ENCODE measurements at places on chromosomes 13 and 19. TPM values are rescaled to one million over a fixed set of nuclear protein-coding genes. Genes with fewer than 3 reads are reported as not detected.

The ARRDC5 gene
- 0.41 TPM for total RNA-seq

The APBA3 gene
- total RNA-seq = 45.2 TPM

The HPN gene
- 62.8 TPM for total RNA-seq

The CDK8 gene
- 13.1 TPM for total RNA-seq

The LMTK3 gene
- total RNA-seq = 1.9 TPM

The LGALS4 gene
- total RNA-seq = 0.53 TPM

The PTH2 gene
- not detected for total RNA-seq

The RFPL4AL1 gene
- total RNA-seq = 0.41 TPM

The SLC5A5 gene
- not detected for total RNA-seq

The C19orf12 gene
- 21.0 TPM for total RNA-seq

The POGLUT2 gene
- total RNA-seq = 25.0 TPM

The NANOS3 gene
- total RNA-seq = not detected

The ADGRE3 gene
- 1.3 TPM for total RNA-seq
